Cardiac muscle cell (in vitro differentiated cells and primary cell): ENCODE measurements at places on chromosomes 3 and 15.
A peak's percentile ranks its signal among the peaks of the same experiment; 100 is the strongest.

DNA sequence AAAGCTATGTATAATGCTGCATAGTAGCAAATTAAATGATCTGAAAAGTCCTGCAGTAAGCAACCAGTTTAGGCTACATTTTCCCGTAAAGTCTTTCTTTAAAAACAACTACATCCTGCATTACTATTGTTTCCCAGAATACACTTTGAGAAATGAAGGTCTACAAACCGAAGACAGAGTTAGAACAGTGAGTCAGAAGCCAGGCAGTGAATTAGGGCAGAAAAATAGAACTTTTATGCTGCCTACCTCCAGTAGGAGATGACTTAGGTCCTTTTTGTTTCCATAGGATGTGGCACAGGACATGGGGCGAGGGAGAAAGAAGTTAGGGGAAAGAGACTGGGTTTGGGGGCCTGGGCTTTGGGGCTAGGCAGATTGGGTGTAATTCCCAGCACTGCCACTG is 127.3 kb downstream of the PPM1L start:
- H3K4me1 ChIP-seq = peaks cover 5% of the 10 kb centered on the region
- H3K27ac ChIP-seq = no peak overlapping the region

DNA sequence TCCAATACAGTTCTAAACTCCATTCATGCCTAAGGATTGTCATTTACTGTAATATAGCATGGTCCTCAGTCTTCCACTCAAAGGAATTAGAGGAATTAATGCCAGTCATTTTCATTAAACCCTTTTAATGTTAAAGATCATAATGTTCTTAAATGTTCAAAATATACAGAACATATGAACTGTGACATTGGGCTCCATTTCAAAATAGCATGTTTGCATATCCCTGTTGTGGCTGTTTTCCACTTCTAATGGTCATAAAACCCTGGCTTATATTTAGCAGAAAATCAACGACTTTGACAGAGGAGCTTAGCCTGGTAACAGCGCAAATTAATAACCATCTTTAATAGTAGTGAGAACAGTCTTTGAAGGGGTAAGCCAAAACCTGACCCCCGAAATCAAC is 260.7 kb downstream of the UBE2E2 start:
- H3K4me3 ChIP-seq = no peak overlapping the region
- H3K36me3 ChIP-seq = no peaks in the 10 kb centered on the region

- no peak overlapping the region for H3K27ac ChIP-seq
- no peak for DNase-seq
- H3K27me3 ChIP-seq = no peaks in the 10 kb centered on the region
- H3K4me1 ChIP-seq = no peaks in the 10 kb centered on the region
Measured at GRCh38 chr3:194841515-194841841, 155.8 kb downstream of the FAM43A start.

- no peaks in the 10 kb centered on the region for H3K27me3 ChIP-seq
- H3K4me3 ChIP-seq = no peak overlapping the region
- no peak for DNase-seq
- no peak overlapping the region for H3K27ac ChIP-seq
- peaks cover 8% of the 10 kb centered on the region for H3K4me1 ChIP-seq
- H3K36me3 ChIP-seq = no peaks in the 10 kb centered on the region
Measured at GRCh38 chr3:159792070-159792469, 196.6 kb upstream of the IL12A start.

GRCh38 chr3:190175490-190175889 is 54.8 kb upstream of the P3H2 start:
- no peak overlapping the region for H3K27ac ChIP-seq
- DNase-seq = no peak
- H3K4me3 ChIP-seq = no peak overlapping the region
- H3K4me1 ChIP-seq = no peaks in the 10 kb centered on the region

DNA sequence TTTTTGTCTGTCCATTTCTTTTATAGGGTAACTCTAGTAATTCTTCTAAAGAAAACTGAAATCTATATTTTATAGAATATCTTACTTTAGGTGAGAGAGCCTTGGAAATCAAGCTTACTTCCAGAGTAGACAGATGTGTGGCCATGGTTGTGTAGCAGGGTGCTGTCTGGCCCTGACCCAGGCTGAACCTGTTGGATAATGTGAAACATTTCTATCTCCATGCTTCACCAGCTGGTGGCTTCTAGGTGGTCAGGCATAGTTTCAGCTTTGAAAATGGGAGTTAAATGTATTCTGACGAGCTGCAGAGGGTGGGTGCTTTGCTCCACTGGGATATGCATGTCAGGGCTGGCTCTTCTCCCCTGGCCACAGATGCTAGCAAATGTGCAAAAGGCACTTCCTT is 20.8 kb upstream of the NR2C2 start:
- no peaks in the 10 kb centered on the region for H3K36me3 ChIP-seq
- H3K4me1 ChIP-seq = no peaks in the 10 kb centered on the region
- no peaks in the 10 kb centered on the region for H3K27me3 ChIP-seq
- no peak overlapping the region for H3K4me3 ChIP-seq
- DNase-seq = no peak
- H3K27ac ChIP-seq = no peak overlapping the region

DNA sequence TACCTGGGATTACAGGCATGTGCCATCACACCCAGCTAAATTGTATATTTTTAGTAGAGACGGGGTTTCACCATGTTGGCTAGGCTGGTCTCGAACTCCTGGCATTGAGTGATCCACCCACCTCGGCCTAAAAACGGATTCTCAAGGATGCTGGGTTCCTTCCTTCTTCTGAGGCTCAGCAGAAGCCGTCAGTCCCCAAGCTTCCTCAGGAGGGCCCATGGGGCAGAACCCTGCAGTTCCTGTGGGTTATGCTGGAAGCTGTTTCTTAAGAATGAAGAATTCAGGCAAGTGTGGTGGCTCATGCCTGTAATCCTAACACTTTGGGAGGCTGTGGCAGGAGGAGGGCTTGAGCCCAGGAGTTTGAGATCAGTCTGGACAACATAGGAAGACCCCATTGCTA is 29.0 kb upstream of the ZNF710 start:
- H3K27ac ChIP-seq = no peak overlapping the region
- no peaks in the 10 kb centered on the region for H3K4me1 ChIP-seq
- no peak for DNase-seq
- H3K27me3 ChIP-seq = no peaks in the 10 kb centered on the region

DNA sequence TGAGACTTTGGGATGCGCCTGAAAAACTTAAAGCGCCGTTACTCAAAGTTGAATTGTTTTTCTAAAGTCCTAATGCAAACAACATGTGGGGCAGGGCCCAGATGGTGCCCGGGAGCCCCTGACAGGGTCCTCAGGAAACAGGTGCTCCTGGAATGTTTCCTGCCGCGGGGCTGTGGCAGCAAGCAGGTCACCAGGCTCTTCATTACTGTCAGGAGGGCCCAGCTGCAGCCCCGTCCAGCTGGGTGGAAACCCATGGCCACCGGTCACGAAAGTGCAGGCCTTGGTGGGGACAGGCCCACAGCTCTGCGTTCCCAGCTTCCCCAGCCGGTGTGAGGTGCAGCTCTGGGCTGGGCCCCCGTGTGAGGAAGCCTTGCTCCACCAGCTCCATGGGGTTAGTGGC is 63.9 kb upstream of the GATA2 start:
- H3K36me3 ChIP-seq = no peaks in the 10 kb centered on the region
- no peak overlapping the region for H3K4me3 ChIP-seq
- peaks cover 37% of the 10 kb centered on the region for H3K27me3 ChIP-seq
- no peak overlapping the region for H3K27ac ChIP-seq
- no peak for DNase-seq

GRCh38 chr3:44913868-44914468 is 39.6 kb downstream of the TGM4 start:
- H3K27ac ChIP-seq = no peak overlapping the region
- no peaks in the 10 kb centered on the region for H3K27me3 ChIP-seq
- H3K4me3 ChIP-seq = no peak overlapping the region
- H3K36me3 ChIP-seq = no peaks in the 10 kb centered on the region
- H3K4me1 ChIP-seq = no peaks in the 10 kb centered on the region
- peak; percentile 88 for DNase-seq

DNA sequence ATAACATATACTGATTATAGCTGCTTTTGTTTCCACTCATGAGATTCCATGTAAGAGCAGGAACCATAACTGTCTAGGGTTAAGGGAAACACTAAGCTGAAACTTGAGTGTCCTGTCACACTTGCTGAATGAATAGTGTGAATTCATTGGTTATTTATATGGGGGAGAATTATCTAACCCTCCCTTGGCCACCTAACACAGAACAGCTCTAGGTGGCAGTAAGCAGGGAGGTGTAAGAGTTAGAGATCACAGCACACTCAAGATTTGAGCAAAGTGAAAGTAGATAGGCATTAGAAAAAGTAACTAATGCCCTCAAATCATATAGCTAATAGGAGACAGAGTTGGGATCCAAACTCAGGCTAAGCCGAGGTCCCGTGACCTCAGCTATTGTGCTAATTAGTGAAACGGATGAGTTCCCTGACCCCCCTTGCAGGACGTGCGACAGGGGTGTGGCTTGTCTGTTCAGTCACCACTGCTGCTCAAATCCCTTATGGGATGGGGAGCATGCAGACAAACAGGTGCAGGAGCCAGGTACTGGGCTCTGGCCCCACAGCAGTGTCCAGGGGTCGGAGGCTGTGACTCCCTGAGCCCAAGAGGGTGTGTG is 27.7 kb upstream of the ANO10 start:
- H3K4me3 ChIP-seq = no peak overlapping the region
- no peak for DNase-seq
- H3K36me3 ChIP-seq = no peaks in the 10 kb centered on the region
- no peaks in the 10 kb centered on the region for H3K4me1 ChIP-seq
- no peaks in the 10 kb centered on the region for H3K27me3 ChIP-seq
- no peak overlapping the region for H3K27ac ChIP-seq

GRCh38 chr3:44918087-44918486 is 43.7 kb downstream of the TGM4 start:
- H3K4me1 ChIP-seq = no peaks in the 10 kb centered on the region
- H3K27ac ChIP-seq = no peak overlapping the region
- DNase-seq = no peak
- H3K27me3 ChIP-seq = no peaks in the 10 kb centered on the region
- no peak overlapping the region for H3K4me3 ChIP-seq

- peaks cover 23% of the 10 kb centered on the region for H3K36me3 ChIP-seq
- H3K27ac ChIP-seq = no peak overlapping the region
- no peak overlapping the region for H3K4me3 ChIP-seq
- H3K27me3 ChIP-seq = no peaks in the 10 kb centered on the region
- no peaks in the 10 kb centered on the region for H3K4me1 ChIP-seq
Measured at GRCh38 chr3:11803977-11804892, 42.5 kb downstream of the TAMM41 start.

- H3K4me3 ChIP-seq = no peak overlapping the region
- H3K36me3 ChIP-seq = no peaks in the 10 kb centered on the region
- peak; percentile 48 for DNase-seq
- H3K27ac ChIP-seq = no peak overlapping the region
- H3K27me3 ChIP-seq = no peaks in the 10 kb centered on the region
Measured at GRCh38 chr15:50148362-50148963, 29.4 kb upstream of the ATP8B4 start.

DNA sequence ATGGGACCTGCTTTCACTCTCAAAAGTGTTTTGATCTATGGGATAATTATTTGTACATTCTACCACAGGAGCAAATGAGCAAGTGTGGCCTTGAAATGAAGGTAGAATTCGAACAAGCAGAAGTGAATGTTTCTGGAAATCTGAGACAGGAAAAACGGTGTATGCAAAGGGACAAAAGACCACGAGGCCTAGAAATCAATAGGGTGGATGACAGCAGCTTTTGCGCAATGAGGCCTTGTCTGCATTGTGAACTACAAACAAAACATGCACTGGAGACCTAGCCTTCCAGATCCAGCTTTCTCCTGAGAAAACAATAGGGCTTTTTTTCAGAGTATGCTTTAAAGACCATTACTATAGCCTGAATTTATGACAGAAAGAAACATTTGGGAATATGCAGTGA is 1137.0 kb downstream of the ROBO2 start:
- H3K27ac ChIP-seq = no peak overlapping the region
- H3K27me3 ChIP-seq = no peaks in the 10 kb centered on the region
- no peaks in the 10 kb centered on the region for H3K36me3 ChIP-seq

GRCh38 chr3:44993471-44994205 is 17.6 kb downstream of the EXOSC7 start:
- peaks cover 17% of the 10 kb centered on the region for H3K36me3 ChIP-seq
- H3K27ac ChIP-seq = no peak overlapping the region
- no peaks in the 10 kb centered on the region for H3K27me3 ChIP-seq
- no peaks in the 10 kb centered on the region for H3K4me1 ChIP-seq
- H3K4me3 ChIP-seq = no peak overlapping the region
- DNase-seq = peak; percentile 47

GRCh38 chr3:138347960-138348753 is at the start of gene MRAS:
Gene MRAS, plus strand, starts transcription at chr3:138348579. Its CDS starts 24,305 bp downstream, at chr3:138372884.
- H3K36me3 ChIP-seq = no peaks in the 10 kb centered on the region
- H3K27ac ChIP-seq = peak within 1 kb of the TSS; percentile 98
- peak within 1 kb of the TSS; percentile 75 for H3K4me3 ChIP-seq
- peak; percentile 97 for DNase-seq
- peaks cover 24% of the 10 kb centered on the region for H3K4me1 ChIP-seq

DNA sequence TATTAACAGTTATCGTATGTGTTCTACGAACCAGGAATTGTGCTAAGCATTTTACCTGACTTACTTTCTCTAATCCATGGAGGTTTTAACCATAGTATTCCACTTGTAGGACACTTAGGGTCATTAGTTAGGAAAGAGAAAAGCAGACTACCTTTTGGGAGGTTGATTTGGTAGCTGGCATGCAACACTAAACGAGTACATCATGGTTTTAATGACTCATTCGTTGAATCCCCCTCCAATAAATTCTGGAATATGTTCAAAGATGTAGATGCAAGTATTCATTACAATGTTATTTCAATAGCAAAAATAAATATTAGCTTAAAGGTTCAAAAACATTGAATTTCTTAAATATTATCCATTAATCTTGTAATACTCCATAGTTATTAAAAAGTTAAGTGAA is 162.5 kb downstream of the FMN1 start:
- no peak overlapping the region for H3K4me3 ChIP-seq
- H3K4me1 ChIP-seq = peaks cover 13% of the 10 kb centered on the region
- DNase-seq = no peak

DNA sequence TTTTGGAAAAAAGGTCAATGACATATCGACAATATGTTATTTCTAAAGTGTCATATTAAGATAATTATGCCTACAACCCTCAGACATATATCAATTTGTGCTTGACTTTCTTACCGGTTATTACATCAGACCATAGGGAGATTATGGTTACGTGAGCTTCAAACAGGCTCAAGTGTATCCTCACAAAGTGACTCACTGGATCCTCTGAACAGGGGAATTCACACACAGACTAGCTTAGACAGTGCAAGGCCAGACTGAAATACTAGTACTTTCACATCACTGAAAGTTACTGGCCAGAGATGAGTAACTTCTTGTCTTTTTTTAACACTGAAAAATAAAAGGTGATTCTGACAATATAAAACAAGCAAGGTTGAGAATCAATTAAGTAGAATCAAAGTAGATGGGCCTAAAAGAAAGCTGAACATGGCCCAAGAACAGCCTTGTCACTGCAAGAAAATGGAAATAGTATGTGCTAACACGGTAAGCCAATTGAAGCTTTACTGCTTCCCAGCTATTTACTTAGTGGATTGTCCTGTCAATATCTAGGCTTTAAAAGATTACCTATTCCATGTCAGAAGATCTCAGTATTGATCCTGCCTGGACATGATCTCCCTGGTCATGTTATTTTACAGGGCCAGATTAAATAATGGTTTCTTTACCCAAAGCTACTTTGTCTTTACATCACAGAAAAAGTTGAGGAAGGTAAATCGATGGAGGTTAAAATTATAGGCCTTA is 848.6 kb downstream of the ROBO1 start:
- no peaks in the 10 kb centered on the region for H3K27me3 ChIP-seq
- no peaks in the 10 kb centered on the region for H3K4me1 ChIP-seq
- no peak for DNase-seq
- H3K36me3 ChIP-seq = no peaks in the 10 kb centered on the region

- no peak overlapping the region for H3K4me3 ChIP-seq
- no peaks in the 10 kb centered on the region for H3K4me1 ChIP-seq
- H3K36me3 ChIP-seq = no peaks in the 10 kb centered on the region
- peaks cover 5% of the 10 kb centered on the region for H3K27me3 ChIP-seq
Measured at GRCh38 chr15:83887961-83888360, 234.0 kb downstream of the ADAMTSL3 start.
